Activated CD8-positive, alpha-beta memory T cell treated with anti-CD3 and anti-CD28 coated beads, Interleukin-2, amount 10 ng/mL, durations not matched to agents 7 days and 5 days (primary cell): ENCODE measurements at places on chromosomes 5 and 9. TPM values are rescaled to one million over a fixed set of nuclear protein-coding genes. Genes with fewer than 3 reads are reported as not detected.

DNA sequence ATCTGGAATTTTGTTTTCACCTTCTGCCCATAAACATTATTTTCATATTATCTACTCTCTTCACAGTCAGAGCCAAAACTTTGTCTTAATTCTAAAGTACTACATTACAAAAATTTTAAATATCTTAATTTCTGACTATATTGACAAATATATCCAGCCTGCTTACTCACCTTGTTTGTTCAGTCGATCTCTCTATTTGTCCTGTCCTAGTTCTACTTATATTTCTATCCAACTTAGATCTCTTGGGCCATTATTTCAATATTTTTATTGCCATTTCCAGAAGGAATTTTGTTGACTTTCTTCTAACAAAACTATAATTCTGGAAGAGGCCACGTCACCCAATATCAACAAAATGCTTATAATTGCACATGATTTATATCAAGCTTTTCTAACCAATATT is 652.8 kb upstream of the CTNND2 start:
- no peaks in the 10 kb centered on the region for H3K4me1 ChIP-seq
- DNase-seq: no peak
- H3K4me3 ChIP-seq: no peak overlapping the region
- no peaks in the 10 kb centered on the region for H3K27me3 ChIP-seq

- H3K27ac ChIP-seq: no peak overlapping the region
- H3K27me3 ChIP-seq: peaks cover 9% of the 10 kb centered on the region
- H3K36me3 ChIP-seq: peaks cover 23% of the 10 kb centered on the region
- H3K4me3 ChIP-seq: no peak overlapping the region
These were observed 20.0 kb upstream of the TEX48 start for GRCh38 chr9:114701988-114702387.

DNA sequence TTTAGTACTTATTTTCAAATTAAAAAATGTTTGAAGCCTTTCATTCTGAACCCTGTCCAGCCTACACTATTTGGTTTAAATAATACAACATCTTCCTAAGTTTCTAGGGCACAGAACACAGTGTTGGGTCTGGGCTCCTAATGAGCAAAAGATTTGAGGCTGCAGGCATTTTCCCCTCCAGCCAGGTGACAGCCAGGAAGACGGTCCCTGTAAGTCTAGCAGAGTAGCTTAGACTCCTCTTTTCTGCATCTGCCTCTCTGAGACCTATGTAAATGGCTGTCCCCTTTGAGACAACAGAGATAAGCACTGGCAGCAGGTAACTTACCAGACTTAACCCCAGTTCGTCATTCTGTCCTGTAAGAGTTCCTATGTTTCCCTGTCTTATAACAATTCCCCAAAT is 141.8 kb downstream of the CDC42SE2 start:
- DNase-seq: no peak
- H3K36me3 ChIP-seq: peaks cover 74% of the 10 kb centered on the region
- no peak overlapping the region for H3K4me3 ChIP-seq
- no peaks in the 10 kb centered on the region for H3K27me3 ChIP-seq
- H3K4me1 ChIP-seq: peaks cover 9% of the 10 kb centered on the region

DNA sequence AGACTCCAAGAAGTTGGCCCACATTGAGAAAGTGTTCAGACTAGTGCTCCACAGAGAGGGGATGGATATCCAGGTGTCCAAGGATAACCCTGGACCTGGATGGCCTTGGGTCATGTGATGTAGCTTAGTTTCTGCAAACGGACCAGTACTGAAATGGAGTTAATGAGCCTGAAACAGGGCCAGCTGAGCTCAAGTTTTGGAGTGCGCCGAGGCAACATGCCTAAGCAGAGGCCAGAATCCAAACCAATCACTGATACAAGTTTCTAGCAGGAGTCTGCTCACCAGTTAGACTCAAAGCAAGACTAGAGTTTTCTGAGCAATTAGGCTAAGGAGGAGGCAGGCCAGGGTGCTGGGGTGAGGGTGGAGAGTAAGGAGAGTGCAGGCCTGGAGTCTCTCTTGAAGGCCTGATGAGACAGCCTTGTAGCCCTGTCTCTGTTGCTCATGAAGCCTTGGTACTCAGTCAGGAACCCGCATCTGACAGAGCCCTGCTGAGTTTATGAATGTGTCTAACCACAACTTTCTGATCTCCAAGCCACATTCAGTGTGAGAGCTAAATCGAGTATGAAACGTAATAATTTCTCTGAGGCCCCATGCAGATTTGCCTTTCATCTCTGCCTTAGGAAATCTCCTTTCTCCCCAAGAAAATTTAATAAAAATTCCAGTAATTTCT is 68.9 kb upstream of the EQTN start:
- H3K36me3 ChIP-seq: no peaks in the 10 kb centered on the region
- H3K4me1 ChIP-seq: peaks cover 28% of the 10 kb centered on the region

DNA sequence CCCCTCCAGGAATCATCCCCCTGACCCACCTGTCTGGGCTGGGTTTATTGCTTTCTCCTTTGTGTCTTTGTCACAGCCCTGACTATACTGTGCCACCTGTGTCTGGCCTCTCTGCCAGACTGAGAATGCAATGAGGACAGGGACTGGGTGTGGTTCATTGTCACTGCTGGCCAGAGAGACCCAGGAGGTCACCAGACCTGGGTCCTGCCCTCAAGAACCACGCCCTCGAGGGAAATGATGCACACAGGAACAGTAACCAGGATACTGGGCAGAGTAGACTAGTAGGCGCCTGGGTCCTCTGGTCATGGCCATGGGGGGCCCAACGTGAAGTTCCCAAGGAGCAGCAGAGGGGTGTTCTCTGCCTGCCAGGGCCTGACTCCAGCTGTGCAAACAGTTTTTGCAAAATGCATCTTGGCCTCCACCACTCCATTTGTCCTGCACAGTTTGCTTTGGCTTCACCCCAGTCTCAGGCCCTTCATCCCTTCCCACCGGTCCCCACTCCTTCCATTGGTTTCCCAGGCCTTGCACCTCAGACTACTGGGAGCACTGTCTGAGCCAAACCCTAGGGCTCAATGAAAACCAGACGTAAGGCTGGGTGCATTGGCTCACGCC is 17.8 kb downstream of the RGS3 start:
- no peak overlapping the region for H3K27ac ChIP-seq
- no peak overlapping the region for H3K4me3 ChIP-seq
- DNase-seq: no peak
- H3K36me3 ChIP-seq: no peaks in the 10 kb centered on the region

DNA sequence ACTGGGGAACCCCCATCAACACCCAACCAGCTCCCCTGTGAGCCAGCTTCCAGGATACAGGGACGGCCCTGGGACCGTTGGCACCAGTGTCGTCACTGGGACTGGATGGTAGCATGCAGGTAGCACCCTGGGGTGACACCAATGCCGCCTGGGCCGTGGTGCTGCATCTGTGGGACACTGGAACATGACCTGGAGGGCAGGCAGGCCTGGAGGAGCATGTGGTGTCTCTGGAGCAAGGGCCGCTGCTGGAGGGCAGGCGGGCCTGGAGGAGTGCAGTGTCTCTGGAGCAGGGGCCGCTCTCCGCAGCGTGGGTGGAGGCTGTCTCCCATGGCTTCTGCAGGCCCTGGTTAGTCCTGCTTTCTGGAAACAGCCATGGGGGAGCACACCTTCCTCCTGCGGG is 13.1 kb downstream of the LPCAT1 start:
- no peak overlapping the region for H3K4me3 ChIP-seq
- DNase-seq: peak; percentile 38
- H3K4me1 ChIP-seq: peaks cover 5% of the 10 kb centered on the region
- H3K36me3 ChIP-seq: peaks cover 2% of the 10 kb centered on the region
- H3K27ac ChIP-seq: no peak overlapping the region

DNA sequence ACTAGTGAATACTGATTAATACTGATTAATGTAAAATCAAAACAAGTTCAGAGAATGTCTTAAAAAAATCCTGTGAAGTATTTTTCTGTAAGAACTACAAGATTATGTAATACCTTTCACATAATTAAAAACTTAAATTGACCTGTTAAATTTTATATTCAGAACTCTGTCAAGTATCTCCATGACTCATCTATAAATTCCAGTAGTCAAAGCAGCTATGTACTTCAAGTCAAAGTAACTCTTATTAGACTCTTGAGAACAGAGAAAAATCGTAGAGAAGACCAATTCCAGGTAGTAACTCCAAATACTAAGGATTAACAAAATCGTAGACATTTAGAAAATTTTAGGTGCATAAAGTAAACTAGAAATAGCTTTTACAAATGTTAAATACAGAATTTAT is 77.1 kb downstream of the HOMER1 start:
- DNase-seq: no peak
- H3K27ac ChIP-seq: no peak overlapping the region
- no peaks in the 10 kb centered on the region for H3K4me1 ChIP-seq
- no peaks in the 10 kb centered on the region for H3K36me3 ChIP-seq

DNA sequence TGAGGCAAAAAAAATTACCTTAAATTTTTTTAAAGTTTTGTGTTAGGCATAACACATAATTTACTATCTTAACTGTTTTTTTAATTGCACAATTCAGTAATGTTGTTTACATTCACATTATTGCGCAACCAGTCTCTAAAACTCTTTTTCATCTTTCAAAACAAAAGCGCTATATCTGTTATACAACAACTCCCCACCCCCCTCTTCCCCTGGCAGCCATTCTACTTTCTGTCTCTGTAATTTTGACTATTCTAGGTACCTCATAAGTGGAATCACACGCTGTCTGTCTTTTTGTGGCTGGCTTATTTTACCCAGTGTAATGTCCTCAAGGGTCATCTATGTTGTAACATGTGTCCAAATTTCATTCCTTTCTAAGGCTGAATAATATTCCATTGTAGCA is 241.5 kb upstream of the DMRT1 start:
- H3K27ac ChIP-seq: no peak overlapping the region
- DNase-seq: no peak
- peaks cover 28% of the 10 kb centered on the region for H3K27me3 ChIP-seq
- no peaks in the 10 kb centered on the region for H3K36me3 ChIP-seq
- no peaks in the 10 kb centered on the region for H3K4me1 ChIP-seq

- H3K36me3 ChIP-seq: no peaks in the 10 kb centered on the region
- peak overlapping the region; percentile 48 for H3K27ac ChIP-seq
- H3K4me1 ChIP-seq: peaks cover 53% of the 10 kb centered on the region
These were observed 89.3 kb upstream of the TNC start for GRCh38 chr9:115207003-115207836.

- peaks cover 2% of the 10 kb centered on the region for H3K36me3 ChIP-seq
- H3K27ac ChIP-seq: no peak overlapping the region
- no peaks in the 10 kb centered on the region for H3K27me3 ChIP-seq
- DNase-seq: no peak
These were observed 51.2 kb downstream of the STRBP start for GRCh38 chr9:123217128-123217654.

- no peak overlapping the region for H3K4me3 ChIP-seq
- no peaks in the 10 kb centered on the region for H3K36me3 ChIP-seq
These were observed 238.3 kb downstream of the MEF2C start for GRCh38 chr5:88644676-88645075.

- peaks cover 12% of the 10 kb centered on the region for H3K4me1 ChIP-seq
- no peak overlapping the region for H3K4me3 ChIP-seq
- no peak overlapping the region for H3K27ac ChIP-seq
- no peaks in the 10 kb centered on the region for H3K36me3 ChIP-seq
- no peak for DNase-seq
These were observed 110.8 kb upstream of the ERCC6L2 start for GRCh38 chr9:95764533-95765319.

DNA sequence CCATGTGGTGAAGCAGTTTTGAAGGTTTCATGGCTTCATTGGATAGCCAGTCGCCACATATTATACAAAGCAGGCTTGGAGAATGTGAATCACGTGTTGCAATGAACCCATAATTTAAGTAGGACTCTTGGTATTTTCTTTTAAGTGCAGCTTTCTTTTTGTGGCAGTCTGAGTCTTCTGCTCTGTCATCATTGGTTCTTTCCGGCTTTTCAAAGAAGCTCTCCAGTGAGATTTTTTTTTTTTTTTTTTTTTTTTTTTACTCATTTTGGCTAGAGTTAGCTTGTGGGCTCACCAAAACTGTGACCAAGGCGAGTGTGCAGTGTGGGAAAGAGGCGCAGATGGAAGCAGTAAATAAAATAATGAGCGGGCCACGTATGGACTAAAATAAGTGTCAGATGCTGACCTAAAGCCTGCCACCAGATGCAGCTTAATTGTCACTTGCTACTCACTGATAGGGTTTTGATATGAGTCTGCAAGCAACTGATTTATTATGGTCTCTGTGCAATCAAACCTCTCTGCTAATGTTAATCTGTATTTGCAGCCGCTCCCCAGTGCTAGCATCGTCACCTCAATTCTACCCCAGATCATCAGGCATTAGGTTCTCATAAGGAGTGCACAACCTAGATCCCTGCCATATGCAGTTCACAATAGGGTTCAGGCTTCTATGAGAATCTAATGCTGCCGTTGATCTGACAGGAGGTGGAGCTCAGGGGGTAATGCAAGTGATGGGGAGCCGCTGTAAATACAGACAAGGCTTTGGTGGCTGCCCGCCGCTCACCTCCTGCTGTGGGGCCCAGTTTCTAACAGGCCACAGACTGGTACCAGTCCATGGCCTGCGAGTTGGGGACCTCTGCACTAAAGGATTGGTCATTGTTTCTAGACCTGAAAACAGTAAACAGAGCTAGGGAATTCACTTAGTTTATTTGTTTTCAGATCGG is 45.5 kb upstream of the LARP1 start:
- no peak overlapping the region for H3K27ac ChIP-seq
- no peak for DNase-seq
- H3K36me3 ChIP-seq: no peaks in the 10 kb centered on the region
- no peak overlapping the region for H3K4me3 ChIP-seq

GRCh38 chr9:137077758-137078693 is 709 bp downstream of the UAP1L1 start:
- peak overlapping the region; percentile 73 for H3K4me3 ChIP-seq
- peak overlapping the region; percentile 46 for H3K27ac ChIP-seq
- peaks cover 7% of the 10 kb centered on the region for H3K36me3 ChIP-seq
- peak; percentile 83 for DNase-seq

DNA sequence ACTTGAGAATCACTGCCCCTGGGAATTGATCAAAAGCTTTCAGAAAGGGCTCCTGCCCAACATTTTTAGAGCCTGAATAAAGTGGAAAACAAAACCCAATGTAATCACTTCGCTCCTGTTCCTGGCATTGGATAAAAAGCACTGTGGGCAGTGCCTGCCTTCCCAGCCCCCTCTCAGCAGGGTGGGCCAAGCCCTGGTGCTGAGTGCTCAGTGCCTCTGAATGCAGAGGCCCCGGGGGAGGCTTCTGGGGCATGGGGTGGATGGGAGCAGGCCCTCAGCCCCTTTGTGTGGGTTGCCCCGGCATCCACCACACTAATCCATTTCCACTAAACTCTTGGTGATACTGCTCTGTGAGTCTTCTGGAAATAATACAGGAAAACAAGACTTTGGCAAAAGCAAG is 55.6 kb downstream of the CFAP90 start:
- no peaks in the 10 kb centered on the region for H3K27me3 ChIP-seq
- no peak for DNase-seq
- H3K36me3 ChIP-seq: no peaks in the 10 kb centered on the region
- no peaks in the 10 kb centered on the region for H3K4me1 ChIP-seq
- no peak overlapping the region for H3K27ac ChIP-seq
- H3K4me3 ChIP-seq: no peak overlapping the region

GRCh38 chr5:51882647-51883046 is 499.4 kb downstream of the ISL1 start:
- DNase-seq: no peak
- H3K27me3 ChIP-seq: no peaks in the 10 kb centered on the region
- H3K4me1 ChIP-seq: no peaks in the 10 kb centered on the region
- H3K4me3 ChIP-seq: no peak overlapping the region

- no peak overlapping the region for H3K27ac ChIP-seq
- no peak overlapping the region for H3K4me3 ChIP-seq
- no peaks in the 10 kb centered on the region for H3K36me3 ChIP-seq
- H3K27me3 ChIP-seq: no peaks in the 10 kb centered on the region
- H3K4me1 ChIP-seq: no peaks in the 10 kb centered on the region
These were observed 612.9 kb downstream of the BNC2 start for GRCh38 chr9:16257604-16258003.

Gene PCDHA1
- not detected for total RNA-seq

Gene NEURL1B
- 0.26 TPM for total RNA-seq

Gene RANBP3L
- not detected for total RNA-seq

Gene PRDM9
- total RNA-seq: not detected

Gene EGR1
- 10.0 TPM for total RNA-seq

Gene PPP2R2B
- 17.0 TPM for total RNA-seq

Gene RASGRF2
- 4.8 TPM for total RNA-seq
